HT-29 (cell line): ENCODE measurements at places on chromosomes 1 and 21.
A peak's percentile ranks its signal among the peaks of the same experiment; 100 is the strongest.

DNA sequence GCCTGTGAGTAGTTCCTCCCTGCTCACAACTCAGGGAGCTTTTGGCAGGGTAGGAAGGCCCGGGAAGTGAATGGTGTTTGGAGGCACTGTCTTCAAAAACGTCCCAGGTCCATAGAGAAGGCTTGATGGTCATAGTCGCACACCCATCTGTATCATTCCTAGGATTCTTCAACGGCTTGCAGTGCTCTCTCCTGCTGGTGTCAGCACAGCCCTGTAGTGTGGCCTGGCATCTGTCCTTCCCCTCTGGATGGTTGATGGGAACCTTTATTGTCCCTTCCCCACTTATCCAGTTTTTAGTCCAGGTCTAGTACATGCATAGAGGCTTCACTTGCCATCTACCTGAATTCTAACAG lies 142.8 kb upstream of the HOOK1 start:
- DNase-seq, result no peak

GRCh38 chr1:48772211-48772610 lies 4.5 kb downstream of the BEND5 start:
- DNase-seq, result no peak

DNA sequence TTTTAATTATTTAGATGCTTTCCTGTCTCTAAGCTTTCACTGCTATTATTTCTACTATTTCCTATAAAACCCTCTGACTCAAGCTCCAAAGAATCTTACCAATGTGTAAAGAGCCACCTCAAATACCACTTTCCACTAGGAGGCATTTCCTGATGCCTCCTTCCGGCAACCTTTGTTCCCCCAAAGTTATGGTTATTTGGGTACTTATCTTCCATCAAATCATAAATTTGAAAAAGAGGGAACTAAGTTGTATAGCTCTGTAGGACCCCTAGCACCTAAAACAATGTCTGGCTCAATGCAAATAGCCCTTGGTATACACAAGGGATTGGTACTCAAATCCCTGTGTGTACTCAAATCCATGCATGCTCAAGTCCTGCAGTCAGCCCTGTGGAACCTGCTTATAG lies 79.6 kb downstream of the NME7 start:
- peak; percentile 66 for DNase-seq

- DNase-seq, result peak; percentile 50
Measured at GRCh38 chr1:84298684-84299535, 2.6 kb upstream of the SAMD13 start.

DNA sequence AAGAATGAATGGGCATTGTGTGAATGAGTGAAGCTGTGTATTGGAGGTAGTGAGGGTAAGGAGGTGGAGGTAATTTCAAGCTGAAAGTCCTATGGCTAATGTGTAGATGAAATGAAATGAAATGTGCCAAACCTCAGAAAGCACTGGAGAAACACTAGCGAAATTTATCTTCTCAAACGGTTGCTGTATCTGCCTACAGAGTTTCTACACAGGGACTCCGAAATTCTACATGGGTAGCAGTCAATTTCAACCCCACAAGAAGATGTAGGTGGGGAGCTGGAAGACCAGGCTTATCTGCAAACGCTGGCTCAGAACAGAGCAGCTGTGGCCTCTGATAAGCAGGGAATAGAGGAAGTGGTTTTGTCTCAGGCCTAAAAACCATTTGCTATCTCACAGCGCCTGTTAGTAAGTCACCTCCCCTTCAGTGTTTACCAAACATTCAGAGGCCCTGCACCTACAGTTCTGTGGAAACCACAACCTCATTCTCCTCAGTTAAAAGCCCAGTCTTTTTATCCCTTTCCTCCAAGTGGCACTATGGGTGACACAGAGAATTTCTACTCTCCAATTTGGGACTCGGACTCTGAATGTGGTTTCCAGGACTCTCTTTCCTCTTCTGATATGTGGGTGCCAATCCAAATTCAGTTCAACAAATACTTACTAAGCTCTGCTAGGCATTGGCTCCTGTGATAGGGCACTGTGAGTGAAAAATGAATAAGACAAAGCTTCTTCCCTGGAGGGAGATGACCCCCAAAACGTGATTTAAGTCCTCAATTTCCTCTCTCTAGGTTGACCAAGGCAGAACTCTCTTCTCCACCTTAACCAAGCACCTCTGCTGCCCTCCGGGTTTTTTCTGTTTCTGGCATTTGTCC lies 17.2 kb upstream of the SLAMF6 start:
- DNase-seq, result peak; percentile 48

GRCh38 chr1:145956781-145957442 lies 905 bp downstream of the LIX1L start:
- peak; percentile 27 for DNase-seq

GRCh38 chr21:34989337-34990151 lies 59.6 kb downstream of the RUNX1 start:
- DNase-seq, result no peak

- peak; percentile 16 for DNase-seq
Measured at GRCh38 chr1:227335242-227336020, 17.1 kb upstream of the CDC42BPA start.

- DNase-seq, result no peak
Measured at GRCh38 chr1:182889997-182890396, 50.9 kb downstream of the DHX9 start.

DNA sequence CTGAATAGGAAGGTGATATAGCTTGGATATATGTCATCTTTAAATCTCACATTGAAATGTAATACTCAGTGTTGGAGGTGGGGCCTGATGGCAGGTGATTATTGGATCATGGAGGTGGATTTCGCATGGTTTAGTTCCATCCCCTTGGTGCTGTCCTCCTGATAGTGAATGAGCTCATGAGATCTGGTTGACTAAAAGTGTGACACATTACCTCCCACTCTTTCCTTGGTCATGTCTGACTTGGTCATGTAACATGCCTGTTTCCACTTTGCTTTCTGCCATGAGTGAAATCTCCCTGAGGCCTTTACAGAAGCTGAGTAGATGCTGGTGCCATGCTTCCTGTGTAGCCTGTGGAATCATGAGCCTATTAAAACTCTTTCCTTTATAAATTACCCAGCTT lies 664.5 kb upstream of the NR5A2 start:
- no peak for DNase-seq

DNA sequence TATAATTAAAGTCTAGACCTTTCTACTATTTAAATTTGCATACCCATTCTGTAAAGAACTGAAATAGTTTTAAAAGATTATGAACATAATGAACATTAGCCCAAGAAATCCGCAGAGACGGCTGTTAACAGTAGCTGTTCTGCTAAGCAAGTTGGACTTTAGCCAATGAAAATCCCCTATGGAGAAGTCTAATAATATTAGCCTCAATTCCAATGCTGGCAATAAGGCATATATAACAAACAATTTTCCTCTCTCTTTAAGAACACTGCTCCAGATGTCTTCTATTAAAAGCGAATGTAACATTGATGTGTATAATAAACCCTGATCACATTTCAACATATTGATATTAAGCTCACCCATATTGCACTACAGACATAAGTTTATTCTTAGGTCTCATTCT lies 221.3 kb upstream of the KCTD3 start:
- no peak for DNase-seq

DNA sequence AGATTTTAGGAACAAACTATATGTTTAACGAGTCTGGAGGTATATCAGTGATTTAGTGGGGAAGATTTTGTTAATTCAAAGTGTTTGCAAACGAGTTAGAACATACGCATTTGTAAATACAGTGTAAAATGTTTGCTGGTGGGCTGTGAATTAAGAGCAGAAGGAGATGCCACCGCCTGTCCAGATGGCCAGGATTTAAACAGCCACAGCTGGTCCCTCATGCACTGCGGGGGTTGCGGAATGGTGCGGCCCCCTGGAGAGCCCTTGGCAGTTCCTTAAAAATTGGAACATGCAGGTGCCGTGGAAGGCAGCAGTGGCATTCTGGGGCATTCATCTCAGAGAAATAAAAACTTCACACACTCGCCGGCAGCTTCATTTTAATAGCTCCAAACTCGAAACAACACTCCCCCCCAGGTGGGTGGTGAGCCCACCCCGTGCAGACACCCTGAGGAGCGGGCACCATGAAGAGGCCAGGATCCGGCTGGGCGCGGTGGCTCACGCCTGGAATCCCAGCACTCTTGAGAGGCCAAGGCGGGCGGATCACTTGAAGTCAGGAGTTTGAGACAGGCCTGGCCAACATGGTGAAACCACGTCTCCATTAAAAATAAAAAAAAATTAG lies 3.5 kb upstream of the C1orf159 start:
- no peak for DNase-seq

GRCh38 chr1:1240822-1241587 lies 5.5 kb downstream of the C1QTNF12 start:
- DNase-seq, result no peak

GRCh38 chr1:30904191-30904961 lies 4.2 kb downstream of the SDC3 start:
- no peak for DNase-seq

DNA sequence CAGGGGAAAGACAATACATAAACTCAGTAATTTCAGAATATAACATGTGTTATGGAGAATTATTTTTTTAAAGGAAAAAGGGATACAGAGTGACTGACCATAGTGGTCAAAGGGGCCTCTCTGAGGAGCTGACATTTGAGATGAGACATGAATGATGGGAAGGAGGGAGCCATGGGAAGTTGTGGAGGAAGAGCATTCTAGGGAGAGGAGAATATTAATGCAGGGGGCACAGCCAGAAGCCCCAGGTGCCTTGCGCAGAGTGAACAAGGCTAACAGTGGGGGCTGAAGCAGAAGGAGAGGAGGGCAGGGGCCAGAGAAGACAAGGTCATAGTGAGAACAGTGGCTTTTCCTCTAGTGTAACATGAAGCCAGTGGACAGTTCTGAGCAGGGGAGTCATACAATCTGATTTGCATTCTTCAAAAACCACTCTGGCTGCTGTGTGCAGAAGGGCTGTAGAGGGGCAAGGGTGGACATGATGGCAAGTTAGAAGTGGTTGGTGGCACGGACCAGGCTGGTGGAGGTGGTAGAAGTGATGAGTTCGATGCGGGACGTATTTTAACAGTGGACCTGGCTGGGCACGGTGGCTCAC lies 28.2 kb upstream of the IFNLR1 start:
- no peak for DNase-seq

DNA sequence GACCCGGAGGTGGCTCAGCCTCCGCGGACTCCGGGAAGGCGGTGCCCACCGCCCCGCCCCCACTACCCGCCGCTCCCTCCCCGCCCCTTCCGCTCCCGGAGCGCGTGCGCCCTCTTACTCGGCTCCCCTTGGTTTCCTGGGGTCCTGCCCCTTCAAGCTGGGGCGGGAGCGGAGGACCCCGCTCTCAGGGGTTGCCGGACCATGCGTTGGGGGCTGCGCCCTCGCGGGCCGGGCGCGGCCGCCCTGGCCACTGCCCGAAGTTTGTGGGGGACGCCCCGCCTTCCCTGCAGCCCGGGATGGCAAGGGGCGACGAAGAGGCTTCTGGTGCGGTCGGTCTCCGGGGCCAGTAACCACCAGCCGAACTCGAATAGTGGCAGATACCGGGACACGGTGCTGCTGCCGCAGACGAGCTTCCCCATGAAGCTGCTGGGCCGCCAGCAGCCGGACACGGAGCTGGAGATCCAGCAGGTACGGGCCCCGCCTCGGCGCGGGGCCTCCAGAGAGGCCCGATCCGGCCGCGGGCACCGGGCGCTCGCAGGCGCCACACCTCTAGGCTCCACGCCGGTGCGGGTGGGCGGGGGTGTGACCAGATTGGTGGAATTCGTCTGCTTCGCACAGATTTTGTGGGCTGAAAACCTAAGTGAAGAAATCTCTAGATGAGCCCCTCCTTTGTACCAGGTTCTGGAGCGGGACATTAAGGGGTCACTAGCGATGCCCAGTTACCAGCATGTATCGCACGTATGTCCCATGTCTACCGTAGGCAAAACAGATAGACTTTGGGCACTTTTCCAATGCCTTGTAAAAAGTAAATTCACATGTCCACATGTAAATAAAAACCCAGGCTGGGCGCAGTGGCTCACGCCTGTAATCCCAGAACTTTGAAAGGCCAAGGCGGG lies at the start of gene IARS2:
IARS2 (plus strand) TSS at position 117 of the 896 bp plus-strand sequence; CDS start at position 202, 85 bp downstream.
- DNase-seq, result peak; percentile 87

DNA sequence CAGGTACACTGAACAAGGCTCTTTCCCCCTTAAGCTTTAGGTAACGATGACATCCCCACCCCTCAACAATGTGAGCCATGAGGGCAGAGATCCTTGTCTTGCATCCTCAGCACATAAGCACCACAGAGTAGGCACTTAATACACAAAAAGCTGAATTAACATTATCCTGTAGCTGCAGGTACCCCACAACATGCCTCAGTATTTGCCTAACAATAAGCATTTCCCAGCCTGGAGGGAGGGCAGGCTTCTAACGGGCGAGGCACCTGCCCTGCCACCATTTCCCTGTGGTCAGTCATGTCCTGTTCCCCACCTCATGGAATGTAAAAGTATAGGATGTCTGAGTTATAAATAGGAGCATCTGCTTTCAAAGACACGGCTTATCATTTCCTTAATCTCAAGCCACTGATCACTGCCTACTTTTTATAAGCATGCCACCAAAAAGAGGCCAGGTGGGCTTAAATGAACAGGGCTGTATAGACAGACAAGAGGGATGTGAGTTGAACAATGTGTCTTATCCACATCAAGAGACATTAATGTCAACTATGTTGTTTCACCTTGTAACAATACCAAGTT lies 3.4 kb downstream of the CAPZB start:
- DNase-seq, result no peak

GRCh38 chr1:225424562-225425200 lies 3.2 kb downstream of the LBR start:
- no peak for DNase-seq

- no peak for DNase-seq
Measured at GRCh38 chr1:162631546-162632191, 595 bp upstream of the DDR2 start.

DNA sequence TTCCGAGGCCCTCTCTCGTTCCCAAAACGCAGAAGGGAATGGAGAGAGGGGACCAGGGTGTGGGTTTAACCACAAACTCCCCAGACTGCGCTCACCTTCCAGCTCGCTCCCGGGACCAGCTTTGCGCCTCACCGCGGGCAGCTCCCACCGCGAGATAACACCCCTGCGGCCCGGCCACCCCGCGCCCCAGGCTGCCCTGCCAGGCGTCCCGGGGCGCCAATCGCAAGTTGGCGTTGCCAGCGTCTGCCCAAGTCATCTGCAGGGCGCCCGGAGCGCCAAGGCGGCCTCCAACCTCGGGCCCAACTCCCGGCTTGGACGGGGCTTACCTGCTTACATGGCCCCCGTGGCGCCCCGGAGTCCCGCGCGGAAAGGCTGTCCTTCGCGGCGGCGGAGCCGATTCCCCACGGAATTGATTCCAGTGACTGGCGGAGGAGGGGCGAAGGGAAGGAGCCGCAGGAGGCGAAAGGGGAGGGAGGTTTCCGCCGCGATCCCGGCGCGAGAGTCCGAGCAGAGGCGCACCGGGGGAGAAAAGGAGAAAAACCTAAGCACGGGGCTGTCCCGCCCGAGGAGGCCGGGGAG lies 456 bp downstream of the PTPN14 start:
- peak; percentile 62 for DNase-seq
